ELR (cell line): ENCODE measurements at places on chromosomes 1 and 21.

DNA sequence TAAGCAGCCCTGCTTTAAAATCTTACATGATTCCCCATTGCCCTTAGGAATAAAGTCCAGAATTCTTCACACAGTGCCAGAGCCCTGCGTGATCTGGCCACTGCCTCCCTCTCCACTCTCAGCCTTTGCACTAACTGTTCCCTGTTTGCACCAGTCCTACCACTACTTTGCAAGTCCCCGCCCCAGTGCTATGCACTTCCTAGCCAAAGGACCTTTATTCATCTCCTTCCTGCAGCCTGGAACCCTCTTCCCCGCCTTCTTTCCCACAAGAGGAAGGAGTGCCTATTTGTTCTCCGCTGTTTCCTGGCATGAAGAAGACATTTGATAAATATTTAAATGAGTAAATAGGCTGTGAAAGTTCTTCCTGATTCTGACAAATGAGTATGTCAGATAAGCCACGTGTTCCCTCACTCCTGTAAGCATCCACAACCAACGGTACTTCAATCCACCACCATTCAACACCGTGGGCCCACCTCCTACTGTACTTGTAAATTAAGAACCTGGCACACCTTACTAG lies 23.9 kb downstream of the CAPN8 start:
- no peak for DNase-seq

GRCh38 chr1:60716472-60716871 lies 365.9 kb upstream of the NFIA start:
- DNase-seq = no peak

DNA sequence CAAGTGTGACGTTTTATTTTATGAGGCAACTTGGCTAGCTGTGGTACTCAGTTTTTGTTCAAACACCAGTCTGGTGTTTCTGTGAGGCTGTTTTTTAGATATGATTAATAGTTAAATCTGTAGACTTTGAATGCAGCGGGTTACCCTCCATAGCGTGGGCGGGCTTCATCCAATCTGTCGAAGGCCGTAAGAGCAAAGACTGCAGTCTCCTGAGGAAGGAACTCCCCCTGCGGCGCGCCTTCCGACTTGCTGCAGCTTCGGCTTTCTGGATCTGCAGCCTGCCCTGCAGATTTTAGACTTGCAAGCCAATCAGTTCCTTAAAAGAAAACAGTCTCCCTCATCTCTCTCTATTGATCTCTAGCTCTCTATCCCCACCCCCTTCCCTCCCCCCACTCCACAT lies 4.2 kb upstream of the ZNF496 start:
- no peak for DNase-seq

DNA sequence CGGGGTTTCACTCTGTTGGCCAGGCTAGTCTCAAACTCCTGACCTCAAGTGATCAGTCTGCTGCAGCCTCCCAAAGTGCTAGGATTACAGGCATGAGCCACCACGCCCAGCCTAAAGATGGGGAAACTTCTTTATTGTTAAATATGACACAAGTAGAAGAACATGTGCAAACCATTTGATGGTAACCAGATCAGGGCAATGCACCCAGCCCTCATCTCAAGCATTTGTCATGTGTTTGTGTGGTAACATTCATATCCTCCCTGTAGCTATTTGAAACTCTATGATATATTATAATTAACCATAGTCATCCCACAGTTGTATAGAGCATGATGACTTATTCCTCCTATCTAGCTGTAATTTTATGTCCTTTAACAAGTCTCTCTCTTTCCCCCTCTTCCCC lies 119.5 kb upstream of the TMPRSS2 start:
- DNase-seq = peak; percentile 61

GRCh38 chr1:156499194-156499841 lies 1.3 kb downstream of the MEF2D start:
- DNase-seq = peak; percentile 51

DNA sequence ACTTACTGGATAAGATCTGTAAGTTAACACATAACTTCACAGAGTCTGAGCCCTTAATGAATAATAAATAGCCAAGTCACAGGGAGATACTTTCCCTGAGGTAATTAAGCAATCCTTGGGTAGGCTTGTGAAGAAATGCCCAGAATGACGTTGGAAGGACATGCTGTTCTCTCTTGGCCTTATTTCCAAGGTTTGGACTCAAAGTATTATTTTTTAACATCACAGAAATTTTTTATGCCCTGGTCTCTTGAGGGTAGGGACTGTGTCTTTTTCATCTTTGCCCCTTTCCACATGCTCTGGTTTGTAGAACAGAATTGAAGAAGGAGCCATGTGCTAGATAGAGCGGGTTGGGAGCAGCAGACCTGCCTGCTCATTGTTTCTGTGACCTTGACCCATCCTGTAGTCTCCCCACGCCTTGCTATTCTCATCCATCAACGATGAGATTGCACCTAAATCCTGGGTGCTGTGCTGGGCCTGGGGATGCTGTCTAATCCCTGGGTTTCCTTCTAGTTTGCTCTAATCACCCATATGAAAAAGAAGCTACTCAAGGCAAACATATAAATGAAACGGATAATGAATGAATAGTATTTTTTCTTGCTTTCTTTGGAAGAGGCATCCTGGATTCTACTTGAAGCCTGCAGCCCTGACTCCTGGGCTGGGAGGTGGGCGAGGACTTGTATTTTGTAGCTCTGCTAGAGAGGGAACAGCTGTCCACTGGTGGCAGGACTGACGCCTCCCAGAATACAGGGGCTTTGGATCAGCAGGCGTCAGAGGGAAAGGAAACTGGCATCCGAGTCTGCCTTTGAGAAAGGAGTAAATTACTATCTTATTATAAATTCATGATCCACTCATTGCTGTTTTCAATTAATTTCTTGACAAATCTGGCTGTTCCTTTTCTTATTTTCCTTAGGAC lies 17.5 kb upstream of the LAMTOR5 start:
- no peak for DNase-seq

- DNase-seq = no peak
These were observed 16.0 kb downstream of the S100A11 start for GRCh38 chr1:152020849-152021248.

DNA sequence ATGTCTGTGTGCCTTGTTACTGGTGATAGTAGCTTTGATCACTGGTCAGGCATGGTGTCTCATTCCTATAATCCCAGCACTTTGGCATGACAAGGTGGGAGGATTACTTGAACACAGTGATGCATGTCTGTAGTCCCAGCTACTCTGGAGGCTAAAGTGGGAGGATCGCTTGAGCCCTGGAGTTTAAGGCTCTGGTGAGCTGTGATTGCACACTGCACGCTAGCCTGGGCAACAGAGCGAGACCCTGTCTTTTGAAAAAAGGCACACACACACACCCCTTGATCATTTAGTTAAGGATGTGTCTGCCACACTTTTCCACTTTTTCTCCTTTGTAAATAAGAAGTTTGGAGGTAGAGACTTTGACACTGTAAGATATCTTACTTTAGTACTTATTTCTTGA lies 15.1 kb downstream of the MIGA1 start:
- no peak for DNase-seq

DNA sequence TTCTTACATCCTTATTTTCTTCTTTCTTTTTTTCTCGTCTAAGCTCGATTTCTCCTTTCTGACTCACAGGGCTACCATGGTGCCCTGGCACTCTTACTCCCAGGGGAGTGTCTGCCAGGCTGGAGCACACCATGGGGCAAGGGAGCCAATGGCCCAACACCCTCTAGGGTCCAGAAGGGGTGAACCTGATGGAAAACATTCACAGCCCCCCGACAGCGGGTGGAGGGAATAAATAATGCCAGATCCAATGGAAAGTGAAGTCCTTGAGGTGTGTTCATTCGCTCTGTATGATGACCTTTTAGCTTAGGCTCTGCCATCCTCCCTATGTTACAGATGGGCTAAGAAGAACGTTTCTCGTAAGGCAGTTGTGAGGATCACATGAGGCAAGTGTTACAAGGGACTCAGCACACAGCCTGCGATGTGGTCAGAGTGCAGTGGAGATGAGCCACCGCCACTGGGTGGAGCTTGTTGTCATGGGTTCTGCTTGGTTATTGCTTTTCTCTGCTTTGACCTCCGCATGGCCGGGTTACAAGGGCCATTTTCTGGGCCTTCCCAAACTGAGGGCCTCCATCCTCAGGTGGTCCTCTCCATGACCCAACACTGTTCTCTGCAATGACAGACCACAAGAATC lies 3.5 kb upstream of the FCMR start:
- DNase-seq = no peak

GRCh38 chr1:20728371-20729154 lies 3.9 kb downstream of the SH2D5 start:
- no peak for DNase-seq

DNA sequence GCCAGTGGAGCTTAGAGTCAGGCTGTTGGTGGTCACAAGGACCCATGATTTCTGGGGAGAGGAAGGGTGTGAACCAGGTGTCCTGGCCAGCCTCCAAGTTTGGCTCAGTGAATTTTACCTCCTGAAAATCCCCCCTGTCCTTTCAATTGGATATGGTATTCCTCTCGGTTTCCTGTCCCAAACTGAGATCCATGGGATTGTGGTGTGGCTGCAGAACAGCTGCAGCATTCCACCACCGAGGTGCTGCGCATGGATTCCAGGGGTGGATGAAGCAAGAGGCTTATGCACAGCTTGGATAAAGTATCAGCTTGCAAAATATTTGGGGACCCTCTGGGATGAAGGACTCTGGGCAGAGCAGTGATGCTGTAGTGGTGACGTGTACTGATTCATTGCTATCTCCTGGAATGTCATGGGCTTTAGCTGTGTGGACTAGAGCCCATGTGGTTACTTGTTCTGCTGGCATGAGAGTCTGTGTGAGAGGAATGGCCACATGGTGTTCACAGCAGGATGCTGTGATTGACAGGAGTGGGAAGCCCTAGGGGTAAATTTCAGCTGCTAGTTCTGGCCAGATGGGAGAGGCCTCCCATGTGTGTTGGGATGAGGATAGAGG lies 148.7 kb upstream of the SPAG17 start:
- DNase-seq = no peak
